M059J (cell line): ENCODE measurements at places on chromosomes 5 and 9. TPM values are rescaled to one million over a fixed set of nuclear protein-coding genes. Genes with fewer than 3 reads are reported as not detected.

Gene GRM6
- total RNA-seq: not detected in 2 replicates

Gene TAF11L10
- not detected in 2 replicates for total RNA-seq

DNA sequence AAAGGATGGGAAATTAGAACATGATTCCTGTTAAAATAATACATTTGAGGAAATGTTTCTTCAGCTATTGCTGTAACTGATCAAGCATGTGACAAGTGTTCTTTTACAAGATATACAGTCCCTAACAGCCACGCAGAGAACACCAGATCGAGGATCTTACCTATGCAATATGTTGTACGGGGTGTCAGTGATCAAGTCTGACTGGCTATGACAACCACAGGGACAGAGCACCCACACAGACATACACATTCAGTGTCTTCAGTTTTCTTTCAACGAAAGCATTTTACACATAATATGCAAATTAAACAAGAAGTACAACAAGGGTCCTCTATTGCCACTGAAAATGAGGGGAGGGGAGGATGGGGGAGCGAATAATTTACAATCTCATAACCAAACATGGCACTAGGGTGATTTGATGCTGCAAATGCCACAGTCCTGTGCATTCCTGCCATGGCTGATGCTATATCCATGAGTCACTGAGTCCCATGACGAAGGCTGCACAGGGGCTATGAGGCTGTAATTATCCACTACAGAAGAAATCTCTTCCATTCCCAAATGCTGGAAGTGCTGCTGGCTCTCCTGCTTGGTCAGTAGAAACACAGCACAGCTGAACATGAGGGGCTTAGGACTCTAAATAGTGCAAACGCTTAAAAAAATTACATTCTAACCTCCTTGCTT lies 118.2 kb downstream of the KLHL3 start:
- DNase-seq: peak; percentile 72

GRCh38 chr9:13816837-13817236 lies 497.1 kb downstream of the NFIB start:
- no peak for DNase-seq

GRCh38 chr5:96922499-96923244 lies 13.2 kb upstream of the LNPEP start:
- no peak for DNase-seq

DNA sequence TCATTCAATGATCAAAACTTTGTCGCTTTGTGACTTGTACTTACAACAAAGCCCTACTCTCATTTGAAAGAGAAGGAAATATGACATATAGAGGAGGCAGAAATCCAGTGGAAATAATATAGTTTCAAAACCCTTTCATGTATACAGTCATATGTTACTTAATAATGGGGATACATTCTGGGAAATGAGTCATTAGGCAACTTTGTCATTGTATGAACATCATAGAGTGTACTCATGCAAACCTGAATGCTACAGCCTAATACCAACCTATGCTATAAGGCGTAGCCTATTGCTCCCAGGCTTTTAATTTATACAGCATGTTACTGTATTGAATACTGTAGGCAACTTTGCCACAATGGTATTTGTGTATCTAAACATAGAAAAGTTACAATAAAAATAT lies 69.0 kb upstream of the SMC2 start:
- no peak for DNase-seq

GRCh38 chr9:76359365-76359764 lies 34.9 kb downstream of the RFK start:
- no peak for DNase-seq

DNA sequence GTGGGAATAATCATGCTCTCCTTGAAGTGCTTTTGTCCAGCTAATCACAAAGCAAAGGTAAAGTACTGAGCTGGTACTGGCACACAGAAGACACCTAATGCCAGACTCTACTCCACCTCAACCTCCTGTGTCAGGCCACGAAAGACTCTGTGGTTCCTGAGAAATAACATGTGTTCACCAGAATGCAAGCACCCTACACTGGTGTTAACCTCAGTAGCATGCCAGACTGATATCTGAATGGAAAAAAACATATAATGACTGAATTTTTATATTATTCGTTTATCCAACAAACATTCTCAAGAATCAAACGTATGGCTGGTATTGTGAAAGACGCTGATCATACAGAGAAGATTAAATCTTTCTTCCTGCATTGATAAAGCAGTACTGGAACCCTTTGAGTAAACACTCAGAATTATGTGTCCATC lies 97.1 kb upstream of the IFNE start:
- peak; percentile 84 for DNase-seq

DNA sequence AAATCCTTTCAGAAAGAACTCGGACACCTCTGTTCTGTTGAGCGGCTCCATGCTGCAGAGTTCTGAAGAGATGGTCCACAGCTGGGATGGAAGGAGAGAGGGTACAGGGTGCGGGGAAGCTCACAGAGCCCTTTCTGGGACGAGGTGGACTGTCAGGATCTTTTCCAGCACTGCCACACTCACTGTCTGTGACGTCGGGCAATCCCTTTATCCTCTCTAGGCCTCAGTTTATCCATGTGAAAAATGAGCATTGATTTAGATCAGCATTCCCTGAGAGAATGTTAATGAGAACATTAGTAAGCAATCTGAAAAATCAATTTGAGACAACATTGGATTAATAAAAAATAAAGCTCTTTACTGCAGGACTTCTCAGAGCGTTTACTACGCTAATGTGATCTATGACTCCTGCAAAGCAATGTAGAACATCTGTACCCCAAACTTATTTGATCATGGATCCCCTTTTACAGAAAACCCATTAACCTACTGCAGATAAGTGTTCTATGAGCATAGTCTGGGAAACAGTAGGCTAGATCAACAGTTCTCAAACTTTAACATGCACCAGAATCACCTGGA lies at the start of gene OR13J1:
TSS of gene OR13J1 (minus strand) at position 51 of the 573 bp plus-strand sequence. CDS start at position 51, 0 bp downstream.
- DNase-seq: no peak

DNA sequence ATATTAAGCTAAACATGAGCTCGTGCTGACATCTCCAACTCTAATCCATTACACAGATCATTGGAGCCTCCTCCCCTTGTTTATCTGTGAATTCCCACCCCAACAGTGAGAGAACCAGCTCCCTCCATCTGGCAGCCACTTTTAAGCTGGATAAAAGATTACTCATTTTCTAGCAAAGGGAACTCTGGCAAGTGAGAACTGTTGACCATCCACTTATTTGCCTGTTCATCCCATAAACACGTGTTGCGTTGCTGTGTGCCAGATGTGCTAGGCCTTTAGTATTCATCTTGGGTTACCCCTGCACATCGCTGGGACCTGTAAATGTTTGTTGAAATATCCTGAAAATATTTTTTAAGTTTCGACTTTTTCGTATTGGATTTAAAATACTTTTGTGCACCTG lies 2.4 kb upstream of the TOR1A start:
- no peak for DNase-seq

DNA sequence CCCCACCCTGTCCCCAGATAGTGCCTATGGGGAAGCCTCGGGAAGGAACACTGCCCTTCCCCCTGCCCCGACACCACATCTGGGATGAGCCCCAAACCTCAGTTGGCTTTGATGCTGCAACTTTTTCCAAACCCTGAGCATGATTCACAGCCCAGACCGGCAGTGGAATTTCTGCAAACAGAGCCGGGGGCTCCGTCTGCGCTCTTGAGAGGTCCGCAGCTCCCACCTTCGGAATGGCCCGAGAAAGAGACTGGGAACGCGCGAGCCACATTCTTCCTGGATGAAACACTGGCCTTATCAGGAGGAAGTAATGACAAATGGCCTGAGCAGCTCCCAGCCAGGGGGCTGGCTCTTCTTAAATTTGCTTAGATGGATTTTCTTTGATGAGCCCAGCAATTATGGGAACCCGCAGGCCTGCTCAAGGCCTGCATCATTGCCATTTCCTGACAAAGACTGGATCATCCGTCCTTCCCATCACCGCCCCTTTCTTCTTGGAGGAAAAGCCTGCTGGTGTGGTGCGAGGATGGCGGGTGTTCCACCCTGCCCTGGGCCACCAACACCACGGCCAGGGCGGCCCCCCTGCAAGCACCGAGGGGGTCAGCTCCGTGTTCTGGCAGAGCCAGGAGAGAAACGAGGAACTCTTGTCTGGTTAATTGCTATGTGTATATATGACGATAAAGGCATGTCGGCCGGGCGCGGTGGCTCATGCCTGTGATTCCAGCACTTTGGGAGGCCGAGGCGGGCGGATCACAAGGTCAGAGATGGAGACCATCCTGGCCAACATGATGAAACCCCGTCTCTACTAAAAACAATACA lies 38.8 kb upstream of the COL5A1 start:
- peak; percentile 100 for DNase-seq

GRCh38 chr9:110073356-110073905 lies 134.5 kb downstream of the C9orf152 start:
- no peak for DNase-seq

- DNase-seq: peak; percentile 21
Observed at GRCh38 chr9:118896324-118897000, 472.8 kb downstream of the BRINP1 start.

- DNase-seq: no peak
Observed at GRCh38 chr5:6081727-6082210, 296.6 kb downstream of the MED10 start.

GRCh38 chr5:107794741-107795140 lies 124.0 kb upstream of the EFNA5 start:
- no peak for DNase-seq
